Esophagus squamous epithelium (tissue), 5 donors: ENCODE measurements at places on chromosomes 6 and 20. TPM values are rescaled to one million over a fixed set of nuclear protein-coding genes. Genes with fewer than 3 reads are reported as not detected.

The ABHD16B gene
- not detected for total RNA-seq

The GMNN gene
- total RNA-seq = 19.9 TPM

GRCh38 chr6:111871207-111871606 lies 2.0 kb downstream of the FYN start:
- no peak for DNase-seq

- DNase-seq = no peak
Observed at GRCh38 chr6:125789167-125789566, 1.6 kb upstream of the NCOA7 start.

The MATN4 gene
- 0.68 TPM for total RNA-seq

- no peak for DNase-seq
Observed at GRCh38 chr6:53483423-53484353, 61.2 kb downstream of the GCLC start.

GRCh38 chr6:34447910-34448309 lies 18.0 kb upstream of the PACSIN1 start:
- DNase-seq = no peak

DNA sequence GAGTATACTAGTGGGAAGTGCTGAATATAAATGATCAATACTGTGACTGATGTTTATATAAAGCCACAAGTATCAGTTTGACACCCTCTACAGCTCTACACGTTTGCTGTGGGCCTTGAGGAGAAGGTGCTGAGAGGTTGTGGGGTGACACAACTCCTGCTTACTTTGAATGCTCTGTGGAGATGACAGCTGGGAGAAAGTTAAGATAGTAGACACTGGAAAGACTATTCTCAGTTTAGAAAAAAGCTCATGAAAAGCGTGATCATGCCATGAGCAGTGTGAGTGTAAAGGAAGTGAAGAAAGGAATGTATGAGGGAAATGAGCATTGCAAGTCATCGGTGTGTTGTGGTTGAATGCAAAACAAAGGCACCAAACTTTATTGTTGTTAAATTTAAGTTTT lies 215.8 kb downstream of the UTRN start:
- no peak for DNase-seq

GRCh38 chr6:75210885-75211739 lies 5.3 kb upstream of the COL12A1 start:
- DNase-seq = no peak

DNA sequence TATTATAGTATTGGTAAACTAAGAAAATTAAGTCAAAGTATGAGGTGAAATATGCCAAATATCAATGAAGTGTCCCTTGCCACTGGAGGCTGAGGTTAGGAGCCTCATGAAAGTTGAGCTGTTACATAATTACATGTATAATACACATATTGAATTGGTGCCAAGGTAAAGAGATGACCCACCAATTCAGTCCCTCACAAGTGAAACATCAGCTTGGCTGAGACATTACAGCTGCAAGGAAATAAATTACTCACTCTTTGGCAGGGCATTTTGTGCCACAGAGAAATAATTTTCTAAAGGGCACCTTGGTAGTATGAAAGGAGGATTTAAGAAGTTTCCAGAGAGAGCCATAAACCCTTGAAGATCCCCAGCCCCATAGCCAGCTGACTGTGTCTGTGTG lies 127.4 kb downstream of the ADGRG6 start:
- DNase-seq = no peak

DNA sequence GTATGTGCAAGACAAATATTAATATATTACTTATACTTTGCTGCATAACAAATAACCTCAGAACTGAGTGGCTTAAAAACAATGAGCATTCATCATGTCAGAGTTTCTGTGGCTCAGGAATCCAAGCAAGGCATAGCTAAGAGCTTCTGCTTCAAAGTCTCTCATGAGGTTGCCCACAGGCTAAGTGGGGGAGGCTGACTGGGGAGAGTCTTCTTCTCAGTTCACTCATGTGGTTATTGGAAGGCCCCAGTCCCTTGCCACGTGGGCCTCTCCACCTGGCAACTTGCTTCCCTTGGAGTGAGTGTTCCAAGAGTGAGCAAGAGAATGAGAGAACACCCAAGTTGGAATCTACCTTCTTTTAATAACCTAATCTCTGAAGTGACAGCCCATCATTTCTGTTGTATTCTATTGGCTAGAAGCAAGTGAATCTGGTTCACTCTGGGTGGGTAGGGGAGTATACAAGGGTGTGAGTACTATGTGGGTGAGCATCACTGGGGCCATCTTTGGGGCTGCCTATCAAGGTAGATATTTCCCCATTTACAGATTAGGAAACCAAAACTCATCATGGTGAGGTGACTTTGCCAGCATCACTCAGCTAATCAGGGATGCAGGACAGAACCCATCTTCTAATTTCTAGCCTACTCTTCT lies 36.0 kb downstream of the DNAH8 start:
- DNase-seq = no peak

DNA sequence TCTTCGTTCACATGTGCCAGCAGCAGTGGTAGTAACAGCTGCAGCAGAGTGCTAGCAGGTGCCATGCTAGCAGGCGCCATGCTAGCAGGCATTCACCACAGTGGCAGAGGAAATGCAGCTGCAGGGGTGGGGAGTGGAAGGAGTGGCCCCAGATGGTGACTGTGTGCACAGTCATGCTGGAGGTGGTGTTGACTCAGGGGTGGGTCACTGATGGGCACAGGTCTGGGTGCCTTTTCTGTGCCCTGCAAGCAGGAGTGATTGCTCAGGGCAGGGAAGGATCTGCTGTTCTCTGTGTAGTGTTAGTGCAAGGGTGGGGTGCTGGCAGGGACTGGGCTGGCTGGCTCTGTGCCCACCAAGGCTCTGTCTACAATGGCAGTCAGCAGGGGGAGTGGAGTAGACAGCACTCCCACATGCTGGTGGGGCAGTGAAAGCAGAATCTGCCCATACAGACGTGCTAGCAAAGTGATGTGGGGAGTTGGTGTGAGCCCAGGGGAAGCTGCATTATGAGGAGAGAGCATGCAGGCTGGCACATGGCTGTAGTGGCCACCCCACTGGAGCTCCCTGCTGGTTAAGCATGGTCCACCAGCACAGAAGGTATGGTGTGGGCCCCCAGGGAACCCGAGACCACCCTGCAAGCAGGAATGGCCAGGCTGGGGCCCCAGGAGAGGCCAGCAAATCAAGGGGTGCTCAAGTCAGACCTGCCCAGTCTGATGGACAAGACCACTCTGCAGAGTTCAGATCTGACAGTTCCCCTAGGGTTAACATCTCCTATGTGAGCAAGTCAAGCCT lies 11.4 kb upstream of the TSPYL4 start:
- DNase-seq = no peak

DNA sequence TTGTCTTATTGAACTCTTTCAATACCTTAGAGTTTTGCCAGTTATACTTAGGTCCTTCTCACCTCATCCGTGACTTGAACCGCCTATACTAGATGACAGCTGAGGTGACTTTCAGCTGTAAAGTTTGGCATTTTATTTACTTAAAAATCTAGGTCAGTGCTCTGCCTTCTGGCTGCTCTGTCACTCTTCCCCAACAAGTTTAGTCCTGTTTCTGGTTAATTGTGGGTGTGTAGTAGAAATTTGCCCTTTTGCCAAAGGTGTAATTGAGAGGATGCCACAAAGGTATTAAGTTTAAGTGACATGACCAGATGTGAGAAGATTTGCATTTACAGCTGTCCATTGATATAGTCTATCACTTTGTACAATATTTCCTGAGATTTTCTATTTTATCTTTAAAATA lies 106.2 kb downstream of the FARS2 start:
- no peak for DNase-seq

DNA sequence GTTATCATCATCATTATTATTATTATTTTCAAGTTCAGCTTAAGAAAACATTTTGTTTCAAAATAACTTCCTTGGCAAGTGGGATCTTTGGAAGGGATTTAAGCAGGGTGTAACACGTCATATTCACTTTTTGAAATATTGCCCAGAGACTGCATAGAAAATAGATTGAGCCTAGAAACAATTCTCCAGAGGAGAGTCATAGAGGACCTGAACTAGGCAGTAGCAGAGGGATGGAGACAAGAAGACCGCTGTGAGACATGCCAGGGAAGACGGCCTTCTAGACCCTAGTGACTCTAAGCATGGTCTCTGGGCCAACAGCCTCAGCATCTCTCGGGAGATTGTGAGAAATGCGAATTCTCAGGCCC lies 55.5 kb downstream of the EDN1 start:
- no peak for DNase-seq

The BPIFB2 gene
- total RNA-seq = 93.5 TPM

DNA sequence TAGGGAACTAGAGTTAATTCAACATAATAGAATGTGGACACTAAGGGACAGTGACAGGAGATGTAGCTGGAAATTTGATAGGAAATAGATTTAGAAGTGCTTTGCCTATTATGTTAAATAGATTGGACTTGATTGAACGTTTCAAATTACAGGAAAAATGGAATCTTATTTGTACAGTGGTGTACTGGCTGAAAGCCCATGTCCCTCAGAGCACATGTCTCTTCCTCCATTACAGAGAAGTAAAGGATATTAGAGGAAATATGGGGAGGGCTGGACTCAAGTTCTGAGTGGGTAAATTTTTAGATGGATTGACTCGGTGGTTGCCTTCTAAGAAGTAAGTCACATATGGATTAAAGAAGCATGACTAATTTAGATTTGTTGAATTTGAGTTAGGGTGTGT lies 11.4 kb downstream of the PKIB start:
- DNase-seq = no peak

The PDRG1 gene
- total RNA-seq = 6.6 TPM

The PYGB gene
- total RNA-seq = 127 TPM

GRCh38 chr6:157155804-157156203 lies 167.5 kb downstream of the TMEM242 start:
- no peak for DNase-seq

DNA sequence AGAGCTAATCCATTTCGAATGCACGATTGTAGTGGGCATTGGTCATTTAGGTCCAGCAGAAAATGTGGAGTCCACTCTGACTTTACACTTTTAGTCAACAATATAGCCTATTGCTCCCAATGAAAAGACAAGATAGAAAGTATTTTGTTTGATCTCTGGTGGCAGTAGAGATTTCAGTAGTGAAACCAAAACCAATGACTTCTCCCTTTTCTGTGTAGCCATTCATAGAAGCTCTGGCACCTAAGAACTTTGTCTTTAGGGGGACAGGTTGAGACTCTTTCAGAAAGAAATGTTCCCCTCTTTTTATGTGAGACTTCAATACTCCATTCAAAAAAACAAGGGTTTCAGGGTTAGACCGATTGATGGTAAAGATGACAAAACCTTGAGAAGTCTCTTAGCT lies 510.8 kb upstream of the POU3F2 start:
- DNase-seq = no peak

GRCh38 chr6:144769142-144769541 lies 484.0 kb downstream of the UTRN start:
- no peak for DNase-seq

GRCh38 chr20:16111172-16111832 lies 461.9 kb downstream of the KIF16B start:
- no peak for DNase-seq

The HLA-DMB gene
- total RNA-seq = 14.5 TPM

- no peak for DNase-seq
Observed at GRCh38 chr6:1481286-1481685, 91.9 kb downstream of the FOXF2 start.

The RIPPLY2 gene
- total RNA-seq = not detected

DNA sequence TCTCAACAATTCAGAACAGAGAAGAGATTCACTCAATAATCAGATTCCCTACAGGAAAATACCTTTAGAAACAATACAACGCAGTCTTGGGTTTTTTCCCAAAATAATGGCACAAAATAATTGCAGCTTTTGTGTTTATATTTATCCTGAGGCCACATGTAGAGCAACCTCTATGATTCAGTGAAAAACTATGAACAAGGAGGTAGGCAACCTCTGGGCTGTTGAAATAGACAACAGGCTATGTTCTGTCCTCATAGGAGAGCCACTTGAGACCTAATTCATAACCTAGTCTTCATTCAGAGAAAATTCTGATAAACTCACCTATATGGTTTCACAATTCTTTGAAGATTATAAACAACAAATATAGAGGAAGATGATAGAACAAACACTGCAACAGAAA lies 118.3 kb downstream of the KHDC1L start:
- no peak for DNase-seq

DNA sequence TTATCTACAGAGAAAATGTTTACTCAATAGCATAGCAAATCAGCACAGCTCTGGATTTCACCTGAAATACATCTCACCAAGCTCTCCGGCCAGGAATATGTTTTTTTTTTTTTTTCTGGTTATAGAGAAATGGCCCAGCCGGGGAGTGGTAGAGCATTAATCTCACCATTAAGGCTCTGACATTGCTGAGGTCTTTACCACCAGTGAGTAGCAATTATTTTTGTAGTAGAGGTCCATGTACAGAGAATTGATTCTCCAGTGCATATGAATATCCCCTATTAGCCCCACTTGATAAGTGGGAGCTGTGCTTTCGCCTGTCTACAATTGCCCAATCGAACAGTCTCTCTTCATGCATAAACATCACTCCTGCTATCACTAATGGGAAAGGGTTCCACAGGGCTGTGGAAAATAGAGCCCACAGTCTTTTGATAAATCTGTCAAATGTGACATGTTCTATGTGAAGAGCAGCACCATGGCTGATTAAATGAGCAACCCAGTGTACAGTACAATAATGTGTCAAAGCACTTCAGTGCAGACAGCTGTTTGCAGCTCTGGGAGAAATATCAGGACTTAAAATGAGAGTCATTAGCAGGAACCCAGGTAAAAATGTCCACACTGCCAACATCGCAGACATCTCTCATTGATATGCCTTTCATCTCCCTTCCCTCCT lies 227.1 kb upstream of the ID4 start:
- DNase-seq = no peak

DNA sequence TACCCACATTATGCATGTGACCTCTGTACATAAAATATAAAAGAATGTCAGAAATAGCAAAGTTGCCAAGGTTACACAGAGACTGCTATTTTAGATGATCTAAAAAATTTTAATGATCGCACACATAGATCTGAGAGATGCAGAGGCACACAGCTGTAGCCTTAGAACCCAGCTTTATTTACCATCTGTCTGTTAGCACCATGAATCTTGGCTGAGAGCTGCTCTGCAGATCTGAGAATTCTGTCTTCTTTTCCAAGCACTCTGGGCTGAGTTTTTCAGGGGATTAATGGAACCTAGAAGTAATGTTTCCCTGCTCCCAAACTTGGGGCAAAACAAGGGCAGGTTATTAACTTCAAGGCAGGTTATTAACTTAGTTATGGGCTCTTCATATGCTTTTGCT lies 248.7 kb upstream of the JAG1 start:
- DNase-seq = no peak

DNA sequence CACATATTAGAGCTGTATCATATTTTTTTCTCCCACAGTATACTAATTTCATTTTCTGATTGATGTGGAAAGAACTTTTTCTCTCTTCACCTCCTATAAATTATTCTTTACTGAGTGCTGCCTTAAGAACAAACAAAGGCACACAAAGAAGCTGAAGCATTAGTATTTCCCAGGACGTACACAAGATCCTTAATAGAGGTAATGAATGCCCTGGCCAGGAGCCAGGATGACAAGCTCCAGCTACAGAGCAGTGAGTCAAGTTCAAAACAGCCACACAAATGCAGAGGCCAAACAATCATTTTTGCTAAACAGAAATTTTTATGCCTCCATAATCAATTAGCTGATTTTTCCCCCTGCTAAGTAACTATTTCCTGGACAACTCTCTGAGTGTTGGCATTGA lies 639.6 kb downstream of the EPHA7 start:
- DNase-seq = no peak
